ENCODE measurements at places on chromosomes 16 and 17.

DNA sequence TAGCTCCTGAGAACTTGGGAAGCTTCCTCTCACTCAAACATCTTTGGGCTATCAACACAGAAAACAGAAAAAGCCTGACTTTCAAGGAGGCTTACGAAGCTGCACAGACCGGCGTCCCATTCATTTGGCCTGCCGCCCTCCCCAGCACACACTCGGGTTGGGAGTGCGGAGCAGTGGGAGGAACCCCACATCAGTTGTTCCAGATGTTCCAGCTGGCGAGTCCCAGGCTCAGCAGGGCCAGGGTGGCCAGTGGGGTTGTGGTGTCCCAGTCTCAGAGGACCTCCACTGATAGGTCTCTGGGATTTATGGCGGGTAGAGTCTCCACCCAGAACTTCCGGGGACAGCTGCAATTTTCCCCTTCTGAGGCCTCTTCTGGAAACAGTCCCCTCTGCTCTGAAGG is 43.1 kb upstream of the DLX4 start:
- DNase-seq = no peak

DNA sequence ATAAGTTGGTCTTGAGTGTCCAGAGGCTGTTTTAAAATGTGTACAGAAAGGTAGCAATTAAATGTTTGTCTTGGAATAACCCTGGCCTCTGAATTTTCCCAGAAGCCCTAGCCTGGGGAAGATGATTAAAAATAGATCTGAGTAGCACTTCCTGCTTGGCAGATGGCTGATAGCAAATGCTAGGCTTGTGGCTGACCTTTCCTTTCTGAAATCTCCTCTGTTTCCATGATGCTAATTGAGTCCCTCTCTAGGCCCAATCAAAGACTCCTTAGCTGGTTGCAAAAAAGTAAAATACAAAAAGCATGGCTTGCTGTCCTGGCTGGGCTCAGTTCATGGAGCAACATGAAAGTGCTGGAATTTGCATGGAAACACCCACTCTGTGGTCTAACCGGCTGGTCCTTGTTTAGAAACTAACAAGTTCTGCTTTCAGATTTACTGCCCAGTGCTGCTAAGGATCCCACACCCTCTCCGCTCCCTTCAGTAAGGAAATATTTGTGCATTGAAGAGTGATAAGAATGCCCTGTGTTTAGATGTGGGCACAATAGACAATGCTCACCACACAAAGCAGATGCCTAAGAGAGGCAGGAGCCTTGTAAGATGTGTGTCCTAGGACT is 40.8 kb downstream of the YPEL2 start:
- DNase-seq = peak; percentile 56

- no peak for DNase-seq
These were observed 17.7 kb downstream of the GLP2R start for GRCh38 chr17:9843152-9844010.

GRCh38 chr17:52157603-52158449 is 688 bp downstream of the CA10 start:
- no peak for DNase-seq

GRCh38 chr16:22220714-22221113 is 14.6 kb downstream of the EEF2K start:
- DNase-seq = no peak

GRCh38 chr17:69414408-69415274 is at the start of gene MAP2K6:
Gene MAP2K6 (plus strand): TSS chr17:69414697. CDS start chr17:69414985, 288 bp downstream.
- DNase-seq = peak; percentile 90

- DNase-seq = no peak
These were observed 6.9 kb downstream of the DEXI start for GRCh38 chr16:10935226-10935915.

- DNase-seq = no peak
These were observed 295.4 kb downstream of the TOX3 start for GRCh38 chr16:52251495-52251894.

GRCh38 chr17:77361986-77362620 is 221.3 kb downstream of the SEC14L1 start:
- no peak for DNase-seq

GRCh38 chr17:17051791-17052461 is 9.7 kb downstream of the MPRIP start:
- DNase-seq = no peak

- no peak for DNase-seq
These were observed 31.5 kb upstream of the B4GALNT2 start for GRCh38 chr17:49101054-49101534.

GRCh38 chr16:2815299-2815771 is 1.7 kb upstream of the PRSS21 start:
- DNase-seq = no peak

- no peak for DNase-seq
These were observed 834.4 kb downstream of the KCNJ2 start for GRCh38 chr17:71003736-71004135.

DNA sequence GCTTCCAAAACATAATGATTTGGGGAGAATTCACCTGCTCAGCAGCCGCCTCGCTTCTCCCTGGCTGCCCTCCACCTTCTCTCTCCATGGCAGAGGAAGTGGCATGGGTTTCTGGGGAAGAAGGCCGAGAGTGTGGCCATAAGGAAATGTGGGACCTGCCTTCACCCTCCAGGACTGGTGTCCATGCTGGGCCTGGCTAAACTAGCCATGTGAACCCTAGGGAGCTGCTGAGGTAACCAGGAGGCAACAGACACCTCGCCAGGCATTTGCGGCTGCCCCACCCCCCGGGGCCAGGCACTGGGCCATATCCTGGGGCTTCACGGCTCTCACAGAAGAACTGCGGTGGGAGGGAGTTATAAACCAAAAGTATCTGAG is 9.9 kb upstream of the CMTM4 start:
- no peak for DNase-seq

DNA sequence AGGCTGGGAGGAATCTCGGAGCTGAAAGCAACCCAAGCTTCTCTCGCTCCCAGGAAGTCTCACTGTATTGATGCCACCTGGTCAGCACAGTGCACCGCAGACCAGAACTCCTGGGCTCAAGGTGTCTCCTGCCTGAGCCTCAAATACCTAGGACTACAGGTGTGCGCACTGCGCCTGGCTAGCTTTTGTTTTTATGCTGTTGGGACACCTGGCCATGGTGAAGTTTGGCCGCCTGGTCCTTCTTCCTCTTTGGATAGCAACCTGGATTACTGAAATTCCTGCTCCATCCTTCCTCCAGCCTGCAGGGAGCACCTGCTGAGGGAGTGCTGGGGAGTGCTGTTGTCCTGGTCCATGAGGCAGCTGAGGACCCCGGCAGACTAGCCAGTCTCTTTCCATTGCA is 56.6 kb downstream of the COTL1 start:
- no peak for DNase-seq

GRCh38 chr17:78346605-78347250 is 13.1 kb downstream of the SOCS3 start:
- DNase-seq = no peak

DNA sequence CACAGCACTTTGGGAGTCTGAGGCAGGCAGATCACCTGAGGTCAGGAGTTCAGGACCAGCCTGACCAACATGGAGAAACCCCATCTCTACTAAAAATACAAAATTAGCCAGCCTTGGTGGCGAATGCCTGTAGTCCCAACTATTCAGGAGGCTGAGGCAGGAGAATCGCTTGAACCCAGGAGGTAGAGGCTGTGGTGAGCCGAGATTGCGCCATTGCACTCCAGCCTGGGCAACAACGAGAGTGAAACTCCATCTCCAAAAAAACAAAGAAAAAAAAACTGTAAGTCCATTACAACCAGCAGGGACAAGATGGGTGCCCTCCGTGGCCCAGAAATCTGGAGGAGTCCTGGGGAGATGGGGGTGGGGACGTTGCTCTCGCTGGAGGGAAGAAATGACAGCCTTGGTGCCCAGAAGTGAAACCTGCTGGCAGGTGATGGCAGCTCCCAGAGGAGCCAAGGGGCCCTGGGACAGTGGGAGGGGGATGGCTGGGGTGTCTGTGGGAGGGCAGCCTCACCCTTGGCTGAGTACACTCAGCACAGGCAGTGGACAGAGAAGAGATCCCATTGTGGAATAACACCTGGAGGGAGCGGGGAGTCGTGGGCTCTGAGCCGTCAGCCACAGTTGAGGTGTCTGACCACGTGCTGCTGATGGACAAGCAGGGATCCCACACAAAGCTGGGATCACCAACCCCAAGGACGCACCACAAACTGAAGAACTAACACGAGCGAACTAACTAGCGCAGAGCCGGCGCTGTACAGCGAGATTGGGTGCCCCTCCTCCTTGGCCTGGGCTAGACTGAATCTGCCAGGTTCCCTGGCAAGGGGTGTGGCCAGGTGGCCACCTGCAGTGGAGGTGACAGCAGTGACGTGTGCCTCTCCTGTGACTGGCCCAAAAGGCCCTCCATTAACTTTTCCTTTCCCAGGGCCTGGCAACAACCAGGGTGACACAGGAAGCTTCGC is 46.9 kb upstream of the BAHCC1 start:
- no peak for DNase-seq

Data from NAMALWA (cell line).